Aorta (tissue), 5 donors: ENCODE measurements at places on chromosomes 12 and 14. TPM values are rescaled to one million over a fixed set of nuclear protein-coding genes. Genes with fewer than 3 reads are reported as not detected.

GRCh38 chr12:125203145-125203765 is 138.0 kb downstream of the AACS start:
- H3K36me3 ChIP-seq, result no peaks in the 10 kb centered on the region
- no peaks in the 10 kb centered on the region for H3K4me1 ChIP-seq
- H3K27ac ChIP-seq, result no peak overlapping the region
- no peak for DNase-seq

- no peak overlapping the region for H3K4me3 ChIP-seq
- H3K36me3 ChIP-seq, result no peaks in the 10 kb centered on the region
- no peaks in the 10 kb centered on the region for H3K27me3 ChIP-seq
- no peaks in the 10 kb centered on the region for H3K4me1 ChIP-seq
- DNase-seq, result no peak
Observed at GRCh38 chr14:92400579-92401444, 77.8 kb downstream of the SLC24A4 start.

DNA sequence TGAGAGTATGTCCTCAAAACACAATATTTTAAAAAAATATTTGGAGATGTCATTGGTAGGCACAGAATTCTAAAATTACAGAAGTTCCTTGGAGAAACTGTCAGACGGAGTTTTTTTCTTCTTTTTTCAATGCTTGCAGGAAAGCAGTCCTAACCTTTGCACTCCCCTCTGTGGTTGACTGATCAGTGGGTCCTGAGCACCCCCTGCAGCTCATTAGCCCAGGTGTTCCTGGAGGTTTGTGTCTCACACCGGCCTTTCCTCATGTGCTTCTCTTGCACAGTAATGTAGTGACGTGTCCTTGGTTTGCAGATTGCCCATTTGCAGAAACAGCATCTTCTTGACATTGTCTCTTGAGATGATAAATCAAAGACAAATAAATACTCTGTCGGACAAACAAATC is 513.0 kb downstream of the TMEM121 start:
- H3K27me3 ChIP-seq, result no peaks in the 10 kb centered on the region
- H3K4me3 ChIP-seq, result no peak overlapping the region
- H3K4me1 ChIP-seq, result no peaks in the 10 kb centered on the region
- DNase-seq, result no peak
- H3K36me3 ChIP-seq, result no peaks in the 10 kb centered on the region
- H3K27ac ChIP-seq, result no peak overlapping the region

GRCh38 chr14:74552623-74553022 is 59.1 kb downstream of the ISCA2 start:
- peaks cover 2% of the 10 kb centered on the region for H3K36me3 ChIP-seq
- H3K4me1 ChIP-seq, result no peaks in the 10 kb centered on the region
- H3K4me3 ChIP-seq, result no peak overlapping the region
- DNase-seq, result peak; percentile 92
- H3K27ac ChIP-seq, result peak overlapping the region; percentile 44
- no peaks in the 10 kb centered on the region for H3K27me3 ChIP-seq

GRCh38 chr12:105487963-105488362 is 157.5 kb downstream of the C12orf75 start:
- DNase-seq, result no peak
- H3K4me1 ChIP-seq, result no peaks in the 10 kb centered on the region
- H3K27me3 ChIP-seq, result no peaks in the 10 kb centered on the region
- no peaks in the 10 kb centered on the region for H3K36me3 ChIP-seq
- H3K27ac ChIP-seq, result no peak overlapping the region
- H3K4me3 ChIP-seq, result no peak overlapping the region

DNA sequence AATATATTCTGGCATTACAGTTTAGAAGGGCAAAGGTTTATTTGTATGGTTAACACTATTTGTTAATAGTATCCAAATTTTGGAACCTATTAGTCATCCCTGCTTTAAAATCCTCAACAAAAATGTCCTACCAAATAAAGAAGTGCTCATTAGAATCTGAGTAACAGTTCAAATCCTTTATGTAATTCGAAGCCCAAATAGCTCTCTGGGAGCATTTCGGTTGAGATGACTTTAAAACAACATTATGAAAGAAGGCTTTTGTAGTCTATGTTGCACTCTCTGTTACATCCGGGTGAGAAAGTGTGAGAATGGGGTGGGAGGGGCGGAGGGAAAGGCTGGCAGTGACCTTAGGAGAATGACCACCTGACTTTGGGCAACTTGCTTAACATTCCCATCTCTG is 59.7 kb downstream of the SLC38A1 start:
- H3K4me1 ChIP-seq, result peaks cover 8% of the 10 kb centered on the region
- H3K4me3 ChIP-seq, result no peak overlapping the region
- H3K27ac ChIP-seq, result no peak overlapping the region
- H3K36me3 ChIP-seq, result no peaks in the 10 kb centered on the region
- no peak for DNase-seq
- H3K27me3 ChIP-seq, result no peaks in the 10 kb centered on the region

GRCh38 chr14:70332015-70332414 is 27.5 kb downstream of the COX16 start:
- H3K4me3 ChIP-seq, result no peak overlapping the region
- H3K4me1 ChIP-seq, result no peaks in the 10 kb centered on the region
- no peaks in the 10 kb centered on the region for H3K27me3 ChIP-seq
- DNase-seq, result no peak

Gene RBMS2
- total RNA-seq, result 67.4 TPM

DNA sequence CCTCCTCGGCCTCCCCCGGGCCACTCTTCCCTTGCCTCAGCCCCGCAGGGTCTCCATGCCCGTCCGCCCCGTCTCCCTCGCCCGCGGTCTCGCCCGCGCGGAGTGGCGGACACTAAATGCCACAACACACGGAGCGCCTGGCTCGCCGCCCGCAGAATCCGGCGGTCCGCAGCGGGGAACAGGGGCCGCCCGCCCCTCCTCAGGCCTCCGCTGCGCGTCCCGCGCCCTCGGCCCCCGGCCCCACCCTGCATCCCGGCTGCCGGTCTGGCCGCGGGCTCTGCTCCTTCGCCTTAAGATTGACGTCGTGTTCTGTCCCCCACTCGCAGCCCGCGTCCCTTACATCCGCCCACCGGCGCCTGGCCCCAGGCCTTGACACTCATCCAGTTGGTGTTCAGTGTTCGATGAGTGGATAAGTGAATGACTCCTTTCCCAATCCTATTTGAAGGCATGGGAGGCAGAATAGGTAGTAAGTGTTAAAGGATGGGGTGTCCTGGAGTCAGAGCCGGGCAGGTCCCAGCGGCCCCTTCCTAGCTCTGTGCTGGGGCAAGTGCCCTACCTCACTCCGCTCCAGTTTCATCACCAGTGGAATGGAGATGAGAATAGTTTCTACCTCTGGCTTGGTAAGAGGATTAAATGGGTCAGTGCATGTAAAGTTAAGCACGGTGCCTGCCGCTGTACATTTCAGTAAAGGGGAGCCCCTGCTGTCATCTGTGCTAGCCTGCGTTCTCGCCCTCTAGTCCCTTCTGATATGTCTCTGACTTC is 622 bp downstream of the TECPR2 start:
- peak; percentile 90 for DNase-seq
- H3K27ac ChIP-seq, result peak overlapping the region; percentile 72
- H3K4me3 ChIP-seq, result peak overlapping the region; percentile 90
- no peaks in the 10 kb centered on the region for H3K4me1 ChIP-seq
- no peaks in the 10 kb centered on the region for H3K27me3 ChIP-seq
- no peaks in the 10 kb centered on the region for H3K36me3 ChIP-seq
